Glomerular endothelial cell (primary cell): ENCODE measurements at places on chromosomes 7 and 10. TPM values are rescaled to one million over a fixed set of nuclear protein-coding genes. Genes with fewer than 3 reads are reported as not detected.

Gene LDB3
- not detected in 2 replicates for total RNA-seq

Gene PNLIPRP1
- not detected in 2 replicates for total RNA-seq

Gene CYP3A7
- not detected in 2 replicates for total RNA-seq

Gene SLC18A3
- total RNA-seq = not detected in 2 replicates

Gene FLNC
- 131 and 170 TPM in 2 replicates for total RNA-seq

Gene NEUROG3
- total RNA-seq = not detected in 2 replicates

Gene OAT
- total RNA-seq = 97.1 and 114 TPM in 2 replicates

Gene SEMA3A
- total RNA-seq = 6.6 and 7.2 TPM in 2 replicates

Gene SDK1
- 1.5 and 2.3 TPM in 2 replicates for total RNA-seq

Gene CCDC3
- 1.2 and 1.8 TPM in 2 replicates for total RNA-seq

Gene TRIM50
- not detected in 2 replicates for total RNA-seq

Gene MARVELD1
- total RNA-seq = 39.0 and 50.3 TPM in 2 replicates

Gene PCBD1
- total RNA-seq = 67.1 and 103 TPM in 2 replicates

Gene PHTF2
- total RNA-seq = 8.3 and 13.2 TPM in 2 replicates

Gene EIF5AL1
- 0.53 TPM in 2 replicates for total RNA-seq
